ENCODE measurements at places on chromosomes 1 and 21.

- no peak for DNase-seq
These were observed 25.1 kb downstream of the POFUT2 start for GRCh38 chr21:45262616-45263015.

- no peak for DNase-seq
These were observed 83.0 kb upstream of the ZC3H12A start for GRCh38 chr1:37391211-37392011.

DNA sequence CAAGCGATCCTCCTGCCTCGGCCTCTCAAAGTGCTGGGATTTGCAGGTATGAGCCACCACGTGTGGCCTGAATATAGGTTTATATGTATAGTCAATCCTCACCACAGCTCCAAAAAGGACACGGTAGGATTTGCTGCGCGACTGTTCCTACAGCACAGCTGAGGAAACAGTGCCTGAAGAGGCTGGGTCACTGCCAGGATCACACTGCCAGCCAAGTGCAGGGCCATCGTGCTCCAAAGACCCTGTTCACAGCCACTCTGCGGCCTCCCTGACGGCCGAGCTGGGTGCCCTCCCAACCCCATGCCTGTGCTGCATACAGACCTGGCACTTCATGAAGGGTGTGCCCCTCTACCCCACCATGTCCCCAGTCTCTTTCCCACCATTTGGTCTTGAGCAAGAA lies 71.4 kb downstream of the MRPL37 start:
- no peak for DNase-seq

GRCh38 chr1:79322511-79323027 lies 316.0 kb upstream of the ADGRL4 start:
- DNase-seq = no peak

DNA sequence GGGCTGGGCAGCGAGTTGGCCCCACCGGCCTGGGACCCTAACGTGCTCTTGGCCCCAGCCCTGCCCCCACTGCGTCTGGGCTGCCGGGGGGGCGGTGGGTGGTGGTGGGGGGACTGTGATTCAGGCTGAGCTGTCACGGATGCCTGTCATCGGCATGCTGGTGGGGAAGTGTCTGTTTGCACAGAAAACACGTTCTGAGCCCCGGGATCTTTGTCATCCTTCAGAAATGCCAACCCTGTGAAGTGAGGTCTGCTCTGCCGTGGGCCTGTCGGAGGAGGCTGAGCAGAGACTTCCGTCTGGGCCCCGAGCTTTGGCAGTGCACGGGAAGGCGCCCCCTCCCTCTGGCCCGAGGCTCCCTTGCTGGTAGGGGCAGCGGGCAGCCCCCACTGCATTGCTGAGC lies 24.3 kb upstream of the PLCH2 start:
- no peak for DNase-seq

Measured in CD4-positive, alpha-beta T cell treated with Interleukin-10 for 1 hour (primary cell).